ENCODE measurements at places on chromosomes 3 and 15.
A peak's percentile ranks its signal among the peaks of the same experiment; 100 is the strongest.

DNA sequence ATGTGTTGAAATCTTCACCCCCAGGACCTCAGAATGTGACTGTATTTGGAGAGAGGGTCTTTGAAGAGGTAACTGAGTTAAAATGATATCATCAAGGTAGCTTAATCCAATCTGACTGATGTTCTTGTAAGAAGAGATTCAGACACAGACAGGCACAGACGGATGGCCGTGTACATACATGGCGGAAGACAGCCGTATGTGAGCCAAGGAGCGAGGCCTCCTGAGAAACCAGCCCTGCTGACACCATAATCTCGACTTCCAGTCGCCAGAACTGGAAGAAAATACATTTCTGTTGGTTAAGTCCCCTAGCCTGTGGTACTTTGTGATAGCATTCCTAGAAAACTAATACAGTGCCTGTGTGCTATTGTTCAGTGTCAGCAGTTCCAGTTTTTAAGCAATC is 73.6 kb downstream of the APBA2 start:
- no peak for DNase-seq

DNA sequence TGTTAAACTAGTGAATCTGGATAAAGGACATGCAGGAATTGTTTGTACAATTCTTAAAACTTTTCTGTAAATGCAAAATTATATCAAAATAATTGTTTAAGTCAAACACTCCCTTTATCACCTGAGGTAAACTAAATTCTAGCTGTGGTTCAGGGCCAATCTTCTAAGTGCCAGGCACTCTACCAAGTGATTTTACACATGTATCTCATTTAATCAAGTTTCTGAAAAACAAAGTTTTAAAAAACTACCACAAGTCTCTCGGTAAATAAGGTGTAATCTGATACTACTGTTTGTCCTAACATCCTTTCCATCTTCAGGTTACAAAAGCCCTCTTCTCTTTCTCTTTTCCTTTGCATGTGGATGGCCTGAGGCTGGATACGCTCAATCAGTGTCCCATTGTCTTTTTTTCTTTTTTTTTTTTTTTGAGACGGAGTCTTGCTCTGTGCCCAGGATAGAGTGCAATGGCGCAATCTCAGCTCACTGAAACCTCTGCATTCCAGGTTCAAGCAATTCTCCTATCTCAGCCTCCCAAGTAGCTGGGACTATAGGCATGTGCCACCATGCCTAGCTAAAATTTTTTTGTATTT is 19.3 kb downstream of the IFT80 start:
- DNase-seq = no peak

DNA sequence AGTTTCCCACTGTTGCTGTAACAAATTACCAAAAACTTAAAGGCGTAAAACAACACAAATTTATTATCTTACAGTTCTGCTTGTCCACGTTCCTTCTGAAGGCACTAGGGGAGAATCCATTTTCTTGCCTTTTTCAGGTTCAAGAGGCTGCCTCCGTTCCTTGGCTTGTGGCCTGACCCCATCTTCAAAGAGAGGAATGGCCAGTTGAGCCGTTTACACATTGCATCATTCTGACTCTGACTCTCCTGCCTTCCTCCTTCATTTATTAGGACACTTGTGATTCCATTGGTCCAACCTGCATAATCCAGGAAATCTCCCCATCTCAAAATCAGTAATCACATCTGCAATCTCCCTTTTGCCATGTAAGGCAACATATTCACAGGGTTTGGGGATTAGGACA is 122.7 kb upstream of the BHLHE40 start:
- DNase-seq = no peak

- DNase-seq = no peak
Measured at GRCh38 chr15:32656496-32656895, 15.0 kb downstream of the SCG5 start.

GRCh38 chr3:140695361-140696061 is 17.6 kb downstream of the TRIM42 start:
- DNase-seq = no peak

DNA sequence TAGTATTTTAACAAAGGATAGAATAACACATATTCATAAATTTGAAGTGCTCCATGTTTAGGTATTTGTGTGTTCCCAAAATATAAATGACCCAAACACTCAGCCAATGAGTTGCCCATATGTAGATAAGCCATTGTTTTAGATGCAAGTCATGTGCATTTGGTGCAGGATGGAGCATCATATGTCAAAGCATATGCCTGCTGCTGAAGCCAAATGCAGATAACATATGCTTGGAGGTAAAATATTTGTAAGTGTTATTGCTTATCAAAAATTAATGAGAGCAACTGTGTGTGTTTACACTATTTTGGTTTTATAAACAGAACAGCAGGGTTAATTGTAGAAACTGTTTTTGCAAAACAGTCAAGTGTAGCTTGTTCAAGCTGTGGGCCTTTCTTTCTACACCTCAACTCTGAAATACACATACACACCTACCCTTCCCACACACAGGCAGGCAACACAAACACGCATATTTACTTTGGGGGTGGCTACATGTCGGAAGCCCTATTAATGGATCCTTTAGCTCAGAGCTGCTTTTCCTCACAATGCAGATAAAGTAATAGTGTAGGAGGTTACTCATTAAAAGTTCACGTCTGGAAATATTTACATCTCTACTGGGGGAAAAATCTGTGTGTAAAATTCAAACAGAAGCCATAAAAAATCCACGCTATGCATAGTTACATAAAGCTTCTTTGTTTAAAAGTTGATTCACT is 521.4 kb downstream of the ZNF385D start:
- no peak for DNase-seq

- DNase-seq = no peak
Measured at GRCh38 chr3:50322386-50323091, at the start of gene HYAL2. Gene HYAL2, minus strand, starts transcription at chr3:50322745. Its CDS starts 2,256 bp downstream, at chr3:50320489.

DNA sequence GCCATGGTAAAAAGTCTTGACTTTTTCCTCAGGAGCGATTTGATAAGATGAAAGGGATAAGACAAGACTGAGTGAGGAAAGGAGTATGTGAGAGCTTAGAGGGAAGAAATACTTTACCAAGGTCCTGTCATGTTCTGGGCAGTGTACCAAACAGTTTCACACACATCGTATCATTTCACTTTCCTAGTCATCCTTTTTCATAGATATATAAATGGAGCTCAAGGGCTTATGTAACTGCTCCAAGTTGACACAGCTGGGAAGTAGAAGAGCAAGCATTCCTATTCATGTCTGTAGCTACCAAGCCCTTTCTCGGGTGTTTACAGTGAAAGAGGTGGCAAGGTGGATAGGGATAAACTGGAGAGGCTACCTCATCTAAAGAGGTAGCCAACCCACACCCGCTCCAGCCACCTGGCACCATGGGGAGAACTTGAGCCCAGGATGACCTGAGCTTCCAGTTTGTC is 57.4 kb downstream of the MRPS25 start:
- DNase-seq = no peak

GRCh38 chr3:194119831-194120590 is 15.9 kb upstream of the HES1 start:
- no peak for DNase-seq

DNA sequence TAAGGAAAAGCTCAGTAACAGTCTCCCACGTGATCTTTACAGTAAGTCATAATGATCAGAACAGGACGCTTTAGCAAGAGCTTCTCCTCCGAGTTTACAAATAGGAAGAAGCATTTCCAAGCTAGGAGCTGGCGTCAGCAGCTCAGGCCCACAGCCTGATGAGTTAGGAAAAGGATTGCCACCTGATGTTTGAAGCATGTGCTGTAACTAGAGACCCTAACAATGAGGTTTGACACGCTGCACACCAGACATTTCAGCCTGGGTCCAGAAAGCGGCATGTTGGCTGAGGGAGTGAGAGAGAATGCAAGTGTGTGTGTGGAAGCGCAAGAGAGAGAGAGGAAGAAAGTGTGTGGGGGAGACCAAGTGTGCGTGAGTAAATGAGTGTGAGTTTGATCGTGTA is 47.3 kb downstream of the TLE3 start:
- no peak for DNase-seq

GRCh38 chr3:24374801-24375200 is 119.8 kb downstream of the THRB start:
- DNase-seq = no peak

DNA sequence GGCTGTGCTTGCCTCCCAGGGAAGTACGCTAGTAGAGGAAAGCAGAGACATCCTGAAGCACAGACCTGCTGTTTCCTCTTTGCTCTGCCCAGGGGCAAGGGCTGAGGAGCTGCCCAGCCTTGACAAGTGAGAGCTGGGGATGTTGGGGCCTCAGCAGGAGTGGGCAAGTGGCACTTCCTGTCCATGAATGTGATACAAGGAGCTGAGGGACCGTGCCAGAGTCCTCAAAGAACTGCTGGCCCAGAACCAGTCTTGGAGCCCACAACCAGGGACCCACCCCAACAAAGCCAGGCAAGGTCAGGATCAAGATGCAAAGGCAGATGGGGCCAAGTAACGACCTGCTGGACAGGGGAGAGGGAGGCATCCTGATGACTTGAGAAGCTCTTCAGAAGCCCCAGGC is 70.3 kb downstream of the TRIM42 start:
- no peak for DNase-seq

GRCh38 chr15:27092390-27092789 is 121.4 kb downstream of the GABRG3 start:
- DNase-seq = no peak

DNA sequence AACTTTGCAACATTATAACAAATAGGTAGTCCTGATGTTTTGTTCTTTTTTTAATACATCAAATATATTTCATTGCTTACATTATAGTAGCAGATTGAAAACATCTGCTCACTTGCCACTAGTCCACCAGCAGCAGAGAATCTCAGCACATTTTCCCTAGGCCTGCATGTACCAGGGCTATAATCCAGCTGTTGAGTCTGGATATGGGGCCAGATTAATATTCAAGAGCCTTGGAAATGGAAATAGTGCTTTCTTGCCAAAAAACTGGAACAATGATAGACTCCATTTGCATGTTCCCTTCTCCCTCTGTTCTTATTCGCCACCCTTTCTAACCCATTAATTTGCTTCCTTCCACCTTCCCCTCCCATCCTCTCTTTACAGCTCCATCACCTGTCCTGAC is 288.0 kb downstream of the EPHA3 start:
- no peak for DNase-seq

DNA sequence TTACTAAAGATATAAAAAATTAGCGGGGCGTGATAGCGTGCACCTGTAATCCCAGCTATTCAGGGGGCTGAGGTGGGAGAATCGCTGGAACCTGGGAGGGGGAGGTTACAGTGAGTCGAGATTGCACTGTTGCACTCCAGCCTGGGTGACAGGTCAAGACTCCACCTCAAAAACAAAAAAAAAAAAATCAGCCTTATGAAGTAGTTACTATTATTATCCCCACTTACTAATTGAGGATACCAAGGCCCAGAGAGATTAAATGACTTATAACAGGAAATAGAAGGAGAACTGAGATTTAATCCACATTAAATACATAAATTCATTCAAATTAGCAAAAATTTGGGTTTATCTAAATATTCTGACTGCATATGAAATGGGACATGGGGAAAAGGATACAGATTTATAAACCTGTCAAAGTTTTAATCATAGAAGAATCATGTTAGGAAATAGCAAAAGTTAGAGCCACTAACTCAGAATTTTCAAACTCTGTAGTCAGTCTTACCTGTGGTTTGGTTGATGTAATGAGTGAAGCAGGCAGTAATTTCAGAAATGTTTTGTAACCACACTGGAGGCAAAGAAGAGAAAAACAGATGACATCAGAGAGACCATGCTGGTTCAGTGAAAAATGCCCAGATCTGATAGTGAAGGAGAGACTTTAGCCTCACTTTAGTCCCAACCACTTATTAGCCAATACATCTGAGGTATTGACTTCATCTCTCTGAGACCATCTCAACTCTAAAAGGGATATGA is 25.0 kb upstream of the ACAP2 start:
- DNase-seq = no peak

- DNase-seq = no peak
Measured at GRCh38 chr3:94887065-94887464, 824.2 kb downstream of the NSUN3 start.

- no peak for DNase-seq
Measured at GRCh38 chr3:141271279-141272030, 39.8 kb downstream of the PXYLP1 start.

GRCh38 chr15:81856001-81856633 is 189.7 kb downstream of the MEX3B start:
- no peak for DNase-seq

- peak; percentile 50 for DNase-seq
Measured at GRCh38 chr3:167814441-167814951, 79.0 kb downstream of the SERPINI1 start.

GRCh38 chr15:28861031-28861534 is 12.6 kb upstream of the GOLGA6L7 start:
- DNase-seq = no peak

- DNase-seq = no peak
Measured at GRCh38 chr3:186798239-186798874, 7.9 kb downstream of the RFC4 start.

GRCh38 chr15:56254265-56254664 is 10.6 kb upstream of the RFX7 start:
- no peak for DNase-seq

GRCh38 chr3:133366921-133367320 is 32.9 kb upstream of the BFSP2 start:
- no peak for DNase-seq

- no peak for DNase-seq
Measured at GRCh38 chr3:136982520-136983138, 24.8 kb downstream of the IL20RB start.

DNA sequence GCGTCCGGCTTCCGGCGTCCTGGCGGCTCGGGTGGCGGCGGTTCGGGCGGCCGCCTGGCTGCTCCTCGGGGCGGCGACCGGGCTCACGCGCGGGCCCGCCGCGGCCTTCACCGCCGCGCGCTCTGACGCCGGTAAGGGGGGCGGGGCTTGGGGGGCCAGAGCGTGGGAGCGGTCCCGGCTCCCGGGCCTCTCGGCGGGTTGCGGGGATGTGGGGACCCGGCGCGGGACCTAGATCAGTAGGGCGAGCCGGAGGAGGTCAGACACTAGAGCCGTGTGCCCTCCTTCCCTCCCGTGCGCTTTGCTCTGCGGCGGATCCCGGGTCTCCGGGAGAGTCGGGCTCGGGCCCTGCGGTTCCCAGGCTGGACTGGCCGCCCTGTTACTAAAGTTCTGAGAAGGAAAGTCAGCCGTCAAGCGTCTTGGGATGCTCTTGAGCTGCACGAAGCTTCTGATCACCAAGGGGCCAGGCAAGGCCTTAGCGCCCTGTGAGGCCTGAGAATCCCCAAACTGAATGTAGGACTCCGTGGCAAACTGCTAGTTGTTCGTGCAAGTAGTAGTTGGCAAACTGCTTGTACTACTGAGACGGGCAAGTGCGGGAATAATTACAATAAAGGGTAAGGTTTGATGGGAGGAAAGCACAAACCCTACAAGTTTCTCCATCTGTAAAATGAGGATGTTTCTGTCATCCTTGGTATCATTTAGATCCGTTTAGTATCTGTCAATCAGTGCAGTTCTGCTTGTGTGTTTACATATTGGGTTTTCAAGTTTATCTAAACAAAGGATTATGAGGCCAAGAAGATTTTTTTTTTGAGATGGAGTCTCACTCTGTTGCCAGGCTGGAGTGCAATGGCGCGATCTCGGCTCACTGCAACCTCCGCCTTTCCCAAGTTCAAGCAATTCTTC is 587 bp downstream of the PIGX start:
- peak; percentile 62 for DNase-seq
